ENCODE measurements at places on chromosomes 13 and 19.

DNA sequence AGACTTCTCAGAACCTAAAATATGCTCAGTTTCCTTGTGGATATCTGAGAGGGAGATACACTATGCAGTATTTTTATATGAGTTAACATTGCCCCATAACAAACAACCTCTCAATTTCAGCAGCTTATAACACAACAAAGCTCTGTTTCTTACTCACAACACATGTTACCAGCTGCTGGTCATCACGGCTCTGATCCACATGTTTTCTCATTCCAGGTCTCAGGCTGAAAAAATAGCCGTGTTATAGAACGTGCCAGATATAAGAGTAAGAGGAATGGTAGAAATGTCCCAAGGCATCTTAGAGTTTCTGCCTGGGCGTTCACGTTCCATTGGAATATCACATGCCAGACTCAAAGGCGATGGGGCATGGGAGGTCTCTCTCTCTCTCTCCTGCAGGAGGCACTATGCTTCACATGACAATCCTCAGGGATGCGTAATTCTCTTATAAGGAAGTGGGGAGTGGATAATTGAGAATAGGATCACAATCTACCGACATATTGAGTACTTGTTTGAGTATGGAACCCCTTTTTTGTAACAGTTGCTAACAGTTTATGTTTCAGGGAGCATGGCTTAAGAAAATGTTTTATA, 246.6 kb downstream of the NHLRC3 start:
- DNase-seq: no peak

DNA sequence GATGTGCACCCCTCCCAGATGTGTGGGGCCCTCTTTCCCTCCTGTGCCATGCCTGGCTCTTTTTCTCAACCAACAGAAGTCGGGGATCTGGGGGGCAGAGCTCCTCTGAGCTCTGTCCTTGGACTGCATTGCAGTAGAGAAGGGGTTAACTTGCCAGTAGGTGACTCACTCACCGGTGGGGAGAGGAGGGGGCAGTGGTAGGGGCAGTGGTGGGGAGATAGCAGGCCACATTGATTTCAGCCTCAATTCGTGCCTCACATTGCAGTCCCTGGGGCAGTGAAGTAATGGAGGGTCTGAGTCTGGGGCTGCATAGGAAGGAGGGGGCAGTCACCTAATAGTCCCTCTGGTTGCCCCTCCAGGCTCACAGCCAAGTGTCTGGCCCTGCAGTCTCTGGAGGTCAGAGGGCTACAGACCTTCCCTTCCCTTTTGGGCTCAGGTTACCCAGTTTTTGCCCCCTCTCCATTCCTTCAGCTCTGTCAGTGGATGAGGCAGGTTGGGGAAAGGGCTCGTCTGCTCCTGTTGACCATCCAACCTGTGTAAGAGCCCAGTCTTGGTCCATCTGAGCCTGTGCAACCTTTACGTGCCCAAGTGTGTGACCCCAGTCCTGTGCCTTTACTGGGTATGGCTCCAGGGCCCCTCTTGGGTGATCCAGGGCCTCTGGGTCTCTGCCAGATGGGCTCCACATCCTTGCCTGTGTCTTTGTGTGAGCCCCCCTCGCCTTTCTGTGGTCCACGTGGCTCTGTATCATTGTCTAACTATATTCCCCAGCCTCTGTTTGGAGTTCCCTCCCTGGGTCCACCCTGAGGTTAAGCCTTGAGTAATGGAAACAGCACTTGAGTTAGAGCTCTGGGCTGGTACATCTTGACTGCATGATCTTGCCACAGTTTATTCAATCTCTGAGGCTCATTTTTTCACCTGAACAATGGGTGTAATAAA, 13.0 kb downstream of the CIC start:
- DNase-seq: no peak

- DNase-seq: no peak
Observed at GRCh38 chr19:14433554-14434501, 722 bp downstream of the PKN1 start.

- DNase-seq: no peak
Observed at GRCh38 chr19:49716154-49716553, 25.2 kb downstream of the CPT1C start.

DNA sequence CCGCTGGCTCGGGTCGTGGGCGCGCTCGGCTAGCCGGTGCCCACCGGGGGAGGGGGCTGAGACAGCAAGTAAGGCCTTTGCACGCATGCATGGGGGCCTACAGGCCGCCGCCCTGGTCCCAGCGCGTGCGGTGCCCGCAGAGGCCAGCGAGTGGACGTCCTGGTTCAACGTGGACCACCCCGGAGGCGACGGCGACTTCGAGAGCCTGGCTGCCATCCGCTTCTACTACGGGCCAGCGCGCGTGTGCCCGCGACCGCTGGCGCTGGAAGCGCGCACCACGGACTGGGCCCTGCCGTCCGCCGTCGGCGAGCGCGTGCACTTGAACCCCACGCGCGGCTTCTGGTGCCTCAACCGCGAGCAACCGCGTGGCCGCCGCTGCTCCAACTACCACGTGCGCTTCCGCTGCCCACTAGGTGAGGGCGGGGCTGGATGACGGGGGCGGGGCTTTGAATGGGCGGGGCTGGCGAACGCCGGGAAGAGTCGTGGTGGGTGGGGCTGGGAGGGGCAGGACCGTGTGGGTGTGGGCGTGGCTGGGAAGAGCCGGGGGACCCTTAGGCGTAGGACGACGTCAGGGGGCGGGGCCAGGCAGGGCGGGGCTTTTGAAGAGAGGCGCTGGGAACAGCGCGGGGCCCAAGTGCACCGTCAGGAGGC, 2.1 kb downstream of the CILP2 start:
- DNase-seq: peak; percentile 80

DNA sequence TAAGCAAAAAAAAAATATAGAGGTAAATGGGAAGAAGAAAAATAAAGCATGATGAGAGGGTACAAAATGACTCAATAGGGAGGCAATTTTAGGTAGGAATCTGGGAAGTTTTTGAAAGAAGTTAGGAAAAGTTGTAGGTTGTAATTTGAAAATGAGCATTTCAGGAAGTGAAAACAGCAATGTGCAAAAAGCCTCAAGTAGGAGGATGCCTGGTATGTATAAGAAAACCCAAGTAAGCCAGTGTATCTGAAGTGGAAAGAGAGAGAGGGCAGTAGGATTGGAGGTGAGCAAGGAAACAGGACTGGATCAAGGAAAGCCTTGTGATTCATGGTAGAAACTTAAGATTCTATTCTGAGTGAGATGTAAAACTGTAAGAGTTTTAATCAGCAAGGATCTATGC, 121.6 kb upstream of the SPRY2 start:
- no peak for DNase-seq

- DNase-seq: no peak
Observed at GRCh38 chr19:1718420-1719291, 34.6 kb upstream of the ONECUT3 start.

DNA sequence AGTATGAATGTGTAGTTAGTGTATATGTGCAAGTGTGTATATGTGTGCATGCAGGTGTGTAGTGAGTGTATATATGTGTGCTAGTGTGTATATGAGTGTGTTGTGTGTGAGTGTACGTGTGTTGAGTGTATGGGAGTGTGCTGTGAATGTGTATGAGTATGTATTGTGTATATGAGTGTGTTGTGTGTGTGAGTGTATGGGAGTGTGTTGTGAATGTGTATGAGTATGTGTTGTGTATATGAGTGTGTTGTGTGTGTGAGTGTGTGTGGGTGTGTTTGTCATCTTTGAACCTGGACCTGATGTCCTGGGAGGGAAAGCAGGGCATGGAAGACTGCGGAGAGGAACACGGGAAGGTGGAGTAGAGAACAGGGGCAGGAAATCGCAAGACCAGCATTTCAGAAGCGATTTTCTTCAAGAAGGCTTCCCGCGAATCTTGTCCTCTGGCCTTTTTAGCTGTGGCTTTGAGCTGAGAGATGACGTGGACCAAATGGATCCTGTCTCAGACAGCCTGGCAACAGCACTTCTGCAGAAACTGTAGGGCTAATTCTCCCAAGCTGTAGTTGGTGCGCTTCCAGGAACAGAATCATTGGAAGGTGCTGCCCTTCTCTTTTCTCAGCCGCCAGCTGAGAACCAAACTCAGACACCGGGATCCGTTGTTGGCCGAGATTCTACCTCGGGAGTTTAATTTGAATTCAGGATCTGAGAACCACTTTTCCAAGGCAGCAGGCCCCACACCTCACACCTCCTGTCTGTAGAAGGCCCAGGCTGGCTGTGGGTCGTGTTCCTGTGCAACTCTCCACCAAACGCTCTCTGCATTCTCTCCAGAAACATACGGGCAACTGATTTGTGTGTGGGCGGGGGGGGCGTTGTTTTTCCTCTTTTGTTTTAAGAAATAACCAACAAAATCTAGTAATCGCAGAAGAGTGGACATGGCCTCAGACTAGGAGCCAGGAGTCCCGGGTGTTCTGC, 94.7 kb upstream of the RAP2A start:
- DNase-seq: no peak

DNA sequence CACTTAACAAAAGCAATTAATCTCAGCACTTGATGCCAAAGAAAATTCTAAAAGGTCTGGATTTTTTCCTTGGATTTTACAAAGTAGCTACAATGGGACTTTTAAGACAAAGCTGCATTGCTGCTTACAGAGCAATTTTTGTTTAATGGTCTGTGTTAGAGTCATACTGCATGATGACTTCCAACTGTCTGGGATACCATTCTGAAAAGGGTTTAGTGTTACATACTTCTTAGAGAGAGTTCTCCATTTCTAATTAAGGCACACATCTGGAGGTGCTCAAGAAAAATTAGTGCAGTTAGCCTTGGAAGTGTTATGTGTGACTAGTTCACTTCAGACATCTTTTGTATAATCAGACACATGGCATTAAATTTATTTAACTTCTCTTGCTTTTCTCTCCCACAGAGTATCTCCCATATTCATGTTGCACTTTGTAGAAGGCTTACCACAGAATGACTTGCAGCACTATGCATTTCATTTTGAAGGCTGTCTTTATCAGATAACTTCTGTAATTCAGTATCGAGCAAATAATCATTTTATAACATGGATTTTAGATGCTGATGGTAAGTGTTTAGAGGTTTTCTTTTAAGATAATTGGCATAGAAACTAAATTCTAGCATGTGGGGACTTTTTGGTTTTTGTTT, 35.1 kb downstream of the USPL1 start:
- no peak for DNase-seq

DNA sequence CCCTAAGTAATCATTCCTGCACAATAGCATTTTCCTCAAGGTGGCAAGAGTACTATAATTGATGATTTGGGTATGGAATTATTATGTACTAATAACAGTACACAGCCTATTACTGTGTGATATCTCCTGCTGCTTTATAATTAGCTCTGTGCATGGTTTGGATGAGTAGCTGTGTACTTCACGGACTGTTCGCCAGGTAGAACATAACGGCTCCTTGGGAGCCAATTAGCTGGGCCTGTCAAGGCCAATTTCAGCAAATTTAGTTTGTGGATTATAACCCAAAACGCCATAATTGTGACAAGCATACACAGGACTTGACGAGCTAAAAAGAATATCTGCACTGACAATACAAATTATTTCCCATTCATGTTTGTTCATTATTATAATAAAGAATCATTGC, 1584.2 kb downstream of the SLITRK1 start:
- DNase-seq: no peak

DNA sequence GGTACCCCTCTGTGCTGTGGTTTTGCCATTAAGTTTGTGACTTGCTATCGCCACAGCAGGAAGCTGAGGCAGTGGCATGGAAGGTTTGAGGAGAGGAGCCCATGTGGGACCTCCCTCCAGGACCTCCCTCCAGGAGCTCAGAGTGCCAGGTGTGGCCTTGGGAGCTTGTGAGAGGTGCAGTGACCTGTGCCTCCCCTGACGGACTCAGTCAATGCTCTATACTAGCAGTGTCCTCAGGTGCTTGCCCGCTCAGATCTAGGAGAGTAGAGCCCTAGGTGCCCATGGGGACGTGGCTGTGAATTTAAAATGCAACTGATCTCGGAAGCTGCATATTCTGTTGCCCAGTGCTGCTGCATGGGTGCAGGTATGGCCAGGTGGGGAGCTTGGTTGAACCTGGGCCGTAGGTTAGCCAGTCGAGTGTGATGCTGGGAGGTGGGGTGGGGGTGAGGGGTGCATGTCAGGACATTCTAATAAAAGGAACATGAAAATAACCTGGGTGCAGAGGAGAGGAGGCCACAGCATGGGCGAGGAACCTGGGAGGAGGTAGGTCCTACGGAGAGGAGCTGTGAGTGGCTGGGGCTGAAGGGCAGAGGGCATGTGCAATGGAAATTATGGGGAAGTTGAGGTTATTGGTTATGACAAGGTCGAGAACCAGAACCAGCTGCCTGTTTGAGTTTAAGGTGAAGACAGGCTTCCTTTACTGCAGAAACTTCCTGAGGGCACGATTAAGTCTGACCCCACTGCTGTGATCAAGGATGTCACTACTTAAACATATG, 41.6 kb downstream of the TEX29 start:
- no peak for DNase-seq

DNA sequence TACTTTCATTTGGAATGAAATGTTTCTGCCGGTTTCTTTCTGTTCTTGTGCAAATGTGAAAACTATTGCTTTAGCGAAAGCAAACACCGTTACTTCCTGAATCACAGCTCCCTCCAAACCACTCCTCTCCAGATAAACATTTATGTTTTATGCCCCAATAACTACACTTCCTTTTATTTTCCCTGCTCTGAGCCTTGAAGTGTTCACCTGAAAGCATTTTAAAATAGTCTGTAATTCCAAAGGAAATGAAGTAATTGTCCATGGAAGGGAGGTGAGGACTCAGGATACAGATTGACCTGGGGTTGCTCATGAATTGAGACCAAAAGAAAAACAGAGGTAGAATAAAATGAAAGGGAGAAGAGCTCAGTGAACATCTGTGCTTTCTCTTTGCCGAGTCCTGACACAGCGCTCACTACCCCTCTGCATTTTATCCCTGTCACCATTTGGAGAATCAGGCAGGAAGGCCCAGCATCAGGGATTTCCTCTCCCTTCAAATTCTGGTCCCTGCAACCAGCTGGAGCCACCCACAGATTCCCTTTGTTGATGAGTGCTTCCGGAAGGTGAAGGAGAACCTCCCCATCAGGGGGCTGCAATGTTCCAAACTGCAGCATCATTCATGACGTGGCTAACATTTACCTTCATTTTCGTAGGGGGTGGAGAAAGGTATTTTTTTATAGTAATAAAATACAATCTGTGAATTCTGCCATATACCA, 171.9 kb downstream of the ITGBL1 start:
- DNase-seq: no peak

GRCh38 chr19:23071147-23071511, 45.7 kb upstream of the ZNF730 start:
- no peak for DNase-seq

DNA sequence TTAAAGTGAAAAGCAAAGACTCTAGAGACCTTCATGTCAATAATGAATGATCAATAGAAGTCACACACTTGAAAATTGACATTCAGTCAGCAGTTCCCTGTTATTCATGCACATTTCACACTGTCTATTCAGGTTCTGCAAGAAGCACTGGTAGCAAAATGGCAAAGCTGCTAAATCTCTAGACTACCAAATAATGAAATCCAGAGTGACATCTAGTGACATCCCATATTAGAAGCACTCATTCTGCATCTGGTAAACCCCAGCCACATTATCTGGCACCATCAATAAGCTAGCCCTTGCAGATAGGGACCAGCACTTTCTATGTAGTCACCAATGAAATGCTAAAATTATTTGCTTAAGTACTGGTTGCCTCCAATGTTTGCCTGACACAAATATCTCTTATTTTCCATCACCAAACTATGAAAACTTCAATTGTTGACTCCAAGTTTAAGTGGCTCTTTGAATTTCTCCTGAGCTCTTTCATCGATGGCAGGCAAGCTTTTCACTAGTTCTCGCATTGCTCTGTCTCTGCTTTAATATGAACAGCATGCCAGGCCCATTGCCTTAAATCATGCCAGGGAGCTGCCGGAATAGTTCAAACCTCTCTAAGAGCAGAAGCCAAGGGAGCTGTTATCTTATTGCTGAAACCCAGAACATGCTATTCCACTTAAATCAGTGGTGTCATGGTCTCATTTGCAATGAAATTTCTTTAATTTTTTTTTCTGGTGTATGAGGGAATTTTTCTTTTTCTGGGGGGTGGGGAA, 409.9 kb downstream of the MZT1 start:
- no peak for DNase-seq
